ENCODE measurements at places on chromosomes 7 and 10.

GRCh38 chr7:68005992-68006391 is 1009.4 kb downstream of the TYW1 start:
- no peak for DNase-seq

- no peak for DNase-seq
Measured at GRCh38 chr7:84686373-84686772, 491.8 kb upstream of the SEMA3A start.

GRCh38 chr7:95951997-95952795 is 179.8 kb downstream of the DYNC1I1 start:
- DNase-seq = no peak

GRCh38 chr7:46932676-46933424 is 649.1 kb downstream of the TNS3 start:
- DNase-seq = no peak

GRCh38 chr10:121580276-121581116 is 17.7 kb downstream of the FGFR2 start:
- DNase-seq = no peak

GRCh38 chr7:155289107-155289506 is 8.6 kb upstream of the INSIG1 start:
- DNase-seq = no peak

GRCh38 chr7:95190515-95190914 is 133.8 kb downstream of the PON1 start:
- DNase-seq = no peak

- DNase-seq = peak; percentile 93
Measured at GRCh38 chr7:158487631-158488151, 99.9 kb downstream of the PTPRN2 start.

DNA sequence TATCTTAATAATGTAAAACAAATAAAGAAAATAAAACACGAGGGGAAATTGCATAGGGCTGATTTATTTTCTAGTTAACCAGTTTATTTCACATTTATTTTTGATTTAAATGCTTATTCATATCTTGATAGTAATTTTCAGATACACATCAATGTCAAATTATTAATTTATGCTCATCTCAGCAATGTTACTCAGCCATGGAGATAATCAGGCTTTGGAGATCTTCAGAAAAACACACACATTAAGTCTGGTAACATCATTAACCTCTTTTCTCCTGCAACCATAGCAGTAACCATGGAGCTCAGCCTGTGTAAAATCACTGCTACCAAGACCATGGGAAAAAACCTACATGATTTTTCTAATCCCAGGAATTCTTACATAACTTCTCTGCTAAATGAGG is 31.9 kb upstream of the TBX20 start:
- DNase-seq = no peak

DNA sequence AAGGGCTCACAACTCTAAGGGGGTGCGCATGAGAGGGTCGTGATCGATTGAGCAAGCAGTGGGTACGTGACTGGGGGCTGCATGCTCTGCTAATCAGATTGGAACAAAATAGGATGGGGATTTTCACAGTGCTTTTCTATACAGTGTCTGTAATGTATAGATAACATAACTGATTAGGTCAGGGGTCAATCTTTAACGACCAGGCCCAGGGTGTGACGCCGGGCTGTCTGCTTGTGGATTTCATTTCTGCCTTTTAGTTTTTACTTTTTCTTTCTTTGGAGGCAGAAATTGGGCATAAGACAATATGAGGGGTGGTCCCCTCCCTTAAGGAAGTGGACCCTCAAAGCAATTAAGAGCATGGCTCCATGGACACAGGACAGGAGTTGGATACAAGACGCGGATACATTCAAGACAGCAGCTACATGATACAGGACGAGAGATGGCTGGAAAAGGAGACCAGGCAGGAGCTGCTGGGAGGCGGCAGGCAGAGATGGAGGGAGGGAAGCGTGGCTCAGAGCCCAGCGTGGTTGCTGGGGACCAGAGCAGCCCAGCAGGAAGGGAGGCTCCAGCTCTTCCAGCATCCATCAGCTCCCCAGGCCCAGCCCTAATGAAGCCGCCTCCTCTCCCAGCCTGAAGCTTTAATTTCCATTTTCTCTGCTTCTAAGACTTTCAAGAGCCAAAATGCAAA is 31.6 kb downstream of the GSDME start:
- no peak for DNase-seq

- DNase-seq = no peak
Measured at GRCh38 chr10:110724116-110724921, 80.2 kb downstream of the RBM20 start.

GRCh38 chr7:24877790-24878311 is 102.1 kb downstream of the OSBPL3 start:
- DNase-seq = no peak

DNA sequence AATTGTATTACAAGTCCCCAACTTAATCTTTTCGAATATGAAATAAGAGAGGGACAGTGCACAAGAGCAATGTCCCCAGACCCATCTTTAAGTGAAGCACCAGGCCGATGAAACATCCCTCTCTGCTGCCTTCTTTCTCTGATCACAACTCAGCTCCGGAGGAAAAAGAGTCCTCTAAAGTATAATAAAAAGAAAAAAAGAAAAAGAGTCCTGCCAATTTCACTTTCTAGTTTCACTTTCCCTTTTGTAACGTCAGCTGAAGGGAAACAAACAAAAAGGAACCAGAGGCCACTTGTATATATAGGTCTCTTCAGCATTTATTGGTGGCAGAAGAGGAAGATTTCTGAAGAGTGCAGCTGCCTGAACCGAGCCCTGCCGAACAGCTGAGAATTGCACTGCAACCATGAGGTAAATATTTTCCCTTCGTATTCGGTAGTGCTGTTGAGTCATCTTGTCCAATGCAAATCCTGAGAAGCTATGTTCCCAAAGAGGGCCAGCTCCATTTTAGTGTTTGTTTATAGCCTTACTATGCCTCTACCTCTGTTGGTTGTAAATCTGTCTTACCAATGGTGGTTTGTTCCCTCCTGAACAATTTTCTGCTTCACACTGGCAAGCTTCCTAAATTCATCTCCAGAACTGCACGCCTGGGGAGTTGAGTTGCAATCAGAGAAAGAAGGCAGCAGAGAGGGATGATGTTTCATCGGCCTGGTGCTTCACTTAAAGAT is at the start of gene IFIT2:
IFIT2 (plus strand) TSS at position 326 of the 725 bp plus-strand sequence; CDS start at position 404, 78 bp downstream.
- DNase-seq = peak; percentile 45

Measured in NCI-H1092 treated with DMSO at 0.1 percent for 48 hours (cell line).